ENCODE measurements at places on chromosomes 12 and 14.
A peak's percentile ranks its signal among the peaks of the same experiment; 100 is the strongest.

DNA sequence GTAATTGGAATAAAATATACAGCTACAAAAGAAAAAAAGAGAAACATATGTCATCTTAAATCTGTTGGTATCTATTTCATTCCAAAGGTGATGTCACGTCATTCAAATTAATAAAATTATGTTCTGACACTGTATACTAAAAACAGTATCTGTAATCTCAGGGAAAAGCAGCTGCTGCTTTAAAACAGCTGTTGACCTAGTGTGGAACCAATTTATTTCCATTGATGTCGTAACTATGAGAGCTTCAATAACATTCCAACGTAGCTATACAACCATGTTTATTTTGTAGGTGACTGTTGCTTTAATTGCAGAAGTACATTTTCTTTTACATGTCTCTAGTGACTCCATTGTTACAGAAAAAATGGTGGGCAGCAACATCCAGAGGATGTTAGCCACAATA lies 571.7 kb downstream of the RPS29 start:
- DNase-seq, result no peak

- DNase-seq, result no peak
These were observed 11.3 kb downstream of the NFATC4 start for GRCh38 chr14:24378981-24379906.

- no peak for DNase-seq
These were observed 14.0 kb downstream of the RTRAF start for GRCh38 chr14:52003324-52003723.

- DNase-seq, result no peak
These were observed 203.3 kb upstream of the LRFN5 start for GRCh38 chr14:41403360-41403759.

- no peak for DNase-seq
These were observed 400.9 kb upstream of the PDE3A start for GRCh38 chr12:19967431-19967830.

- DNase-seq, result no peak
These were observed 8.6 kb downstream of the RAB5B start for GRCh38 chr12:55982319-55982936.

DNA sequence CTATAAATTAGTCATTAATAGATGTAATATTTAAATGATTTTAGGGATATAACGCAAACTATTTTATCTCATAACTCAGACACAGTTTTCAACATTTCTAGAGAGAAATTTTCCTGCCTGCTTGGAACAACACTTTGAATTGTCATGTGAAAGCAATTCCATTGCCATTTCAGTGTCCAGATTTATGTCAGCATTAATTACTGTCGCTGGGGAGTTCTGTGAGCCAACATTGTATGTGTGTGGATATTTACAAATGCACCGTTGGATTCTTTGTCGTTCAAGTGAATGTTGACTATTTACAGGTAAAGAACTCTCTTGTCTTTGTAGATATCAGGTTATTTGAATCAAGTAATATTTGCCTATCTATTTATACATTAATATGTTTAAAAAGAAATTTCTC lies 465.3 kb upstream of the RGS6 start:
- DNase-seq, result no peak

DNA sequence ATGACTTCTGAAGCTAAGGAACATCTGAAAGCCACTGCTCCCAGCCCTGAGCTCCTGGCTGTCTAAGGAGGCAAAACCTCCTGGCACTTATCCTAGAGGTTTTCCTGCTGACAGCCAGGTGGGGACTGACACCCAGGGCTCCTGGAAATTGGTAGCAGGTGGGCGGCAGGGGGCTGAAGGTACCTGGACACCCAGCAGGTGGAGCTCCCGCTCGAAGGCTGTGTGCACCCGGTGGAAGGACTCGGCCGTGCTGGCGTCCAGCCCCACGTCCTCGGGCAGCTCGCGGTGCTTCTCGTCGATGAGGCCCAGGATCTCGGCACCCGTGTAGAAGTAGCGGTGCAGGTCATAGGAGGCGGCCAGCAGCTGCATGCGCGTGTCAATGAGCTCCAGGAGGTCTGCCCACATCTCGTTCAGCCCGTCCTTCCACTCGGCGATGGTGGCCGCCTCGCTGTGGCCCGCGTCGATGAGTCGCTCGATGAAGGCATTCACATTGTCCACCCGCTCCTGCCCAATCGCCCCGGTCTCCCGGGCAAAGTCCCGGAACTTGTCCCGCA lies 68.2 kb downstream of the PLEKHG3 start:
- peak; percentile 62 for DNase-seq

DNA sequence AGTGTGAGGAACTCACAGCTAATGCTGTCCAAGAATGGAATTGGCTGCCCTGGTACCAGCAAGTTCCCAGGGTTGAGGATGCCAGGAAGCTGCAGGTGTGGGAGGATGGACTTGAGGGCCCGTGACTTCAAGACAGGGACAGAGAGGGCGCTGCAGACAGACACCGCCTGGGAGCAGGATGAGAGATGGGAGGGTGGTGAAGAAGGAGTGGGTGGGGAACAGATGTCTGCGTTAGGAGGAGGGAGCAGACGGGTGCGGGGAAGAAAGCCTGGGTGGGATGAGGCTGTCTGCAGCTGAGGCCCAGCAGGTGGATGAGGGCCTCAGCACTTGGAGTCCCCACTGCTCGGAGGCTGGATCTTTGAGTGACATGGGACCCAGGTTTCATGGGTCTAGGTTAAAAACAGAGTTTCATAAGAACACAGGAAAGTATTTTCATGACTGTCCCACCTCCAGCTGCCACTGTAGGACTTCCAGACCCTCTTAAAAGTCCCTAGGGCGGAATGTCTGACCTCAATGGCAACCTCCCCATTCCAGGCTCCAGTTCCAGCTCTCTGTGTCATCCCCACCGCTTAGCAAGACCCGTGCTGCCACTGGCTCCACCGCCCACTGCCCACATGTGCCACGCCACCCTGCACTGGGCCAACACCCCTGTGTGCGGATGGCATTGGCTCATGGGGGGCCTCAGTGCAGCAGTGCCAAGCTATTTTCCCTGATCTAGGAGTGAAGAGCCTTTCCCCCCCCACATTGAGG lies 70.3 kb upstream of the SCN8A start:
- DNase-seq, result peak; percentile 73

GRCh38 chr14:99820702-99821331 lies 27.6 kb downstream of the EML1 start:
- DNase-seq, result no peak

GRCh38 chr12:98085046-98085755 lies 430.2 kb upstream of the TMPO start:
- peak; percentile 18 for DNase-seq

GRCh38 chr14:54621686-54622085 lies 54.8 kb downstream of the SAMD4A start:
- no peak for DNase-seq
